ENCODE measurements at places on chromosomes 3 and 15. TPM values are rescaled to one million over a fixed set of nuclear protein-coding genes. Genes with fewer than 3 reads are reported as not detected.

DNA sequence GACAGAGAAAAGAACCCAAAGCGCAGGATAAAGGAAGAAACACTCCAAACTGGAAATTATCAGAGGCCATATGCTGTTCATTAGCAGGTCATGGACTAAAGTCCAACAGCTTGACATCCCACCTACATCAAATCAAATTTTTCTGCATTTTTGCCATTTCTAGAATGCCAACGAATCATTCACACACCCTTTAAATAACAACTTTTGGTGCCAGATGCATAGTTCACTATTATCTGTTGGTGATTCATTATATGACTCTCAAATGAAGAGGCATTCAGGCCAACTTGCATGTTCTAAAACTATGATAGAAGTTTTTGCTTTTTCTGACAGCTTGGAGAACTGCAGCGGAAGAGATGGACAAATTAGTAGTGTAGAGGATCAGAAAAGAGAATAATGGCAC is 529.8 kb upstream of the NAALADL2 start:
- no peak for DNase-seq

DNA sequence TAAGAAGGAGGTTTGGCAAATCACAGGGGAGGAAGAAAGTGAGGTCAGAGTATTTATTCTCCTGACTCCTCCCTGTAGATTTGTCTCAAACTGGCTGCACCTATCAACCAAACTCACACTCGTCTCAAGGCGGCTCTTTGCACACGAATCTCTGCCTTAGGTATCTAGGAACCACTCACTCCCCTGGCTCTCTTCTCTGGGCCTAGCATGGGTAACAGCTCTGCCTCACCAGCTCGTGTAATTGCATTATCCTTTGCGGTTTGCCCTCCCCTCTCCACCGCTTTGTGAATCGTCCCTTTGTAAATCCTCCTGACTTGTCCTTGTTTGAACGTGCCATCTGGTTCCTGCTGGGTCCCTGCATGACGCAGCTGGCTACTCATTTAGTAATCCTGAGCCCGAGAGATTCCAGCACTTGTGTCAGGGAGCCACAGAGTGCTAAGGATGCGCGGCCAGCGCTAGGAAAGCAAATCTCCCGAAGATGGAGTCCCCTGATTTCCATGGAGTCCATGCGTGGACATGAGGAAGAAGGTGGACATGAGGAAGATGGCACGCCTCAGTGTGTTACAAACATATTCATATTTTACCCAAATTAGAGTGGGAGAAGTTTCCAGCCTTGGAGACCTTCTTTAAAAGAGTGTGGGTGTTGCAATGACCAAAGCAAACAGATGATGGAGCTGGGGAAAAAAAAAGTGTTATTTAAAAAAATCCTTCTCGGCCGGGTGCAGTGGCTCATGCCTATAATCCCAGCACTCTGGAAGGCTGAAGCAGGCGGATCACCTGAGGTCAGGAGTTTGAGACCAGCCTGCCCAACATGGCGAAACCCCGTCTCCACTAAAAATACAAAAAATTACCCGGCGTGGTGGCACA is 26.7 kb downstream of the NRROS start:
- DNase-seq: no peak

Gene GOLGA8M
- total RNA-seq: 8.5 TPM

GRCh38 chr3:160331127-160331937 is 67.7 kb downstream of the IFT80 start:
- DNase-seq: no peak

- no peak for DNase-seq
Observed at GRCh38 chr15:99931703-99932603, 198.7 kb upstream of the LYSMD4 start.

DNA sequence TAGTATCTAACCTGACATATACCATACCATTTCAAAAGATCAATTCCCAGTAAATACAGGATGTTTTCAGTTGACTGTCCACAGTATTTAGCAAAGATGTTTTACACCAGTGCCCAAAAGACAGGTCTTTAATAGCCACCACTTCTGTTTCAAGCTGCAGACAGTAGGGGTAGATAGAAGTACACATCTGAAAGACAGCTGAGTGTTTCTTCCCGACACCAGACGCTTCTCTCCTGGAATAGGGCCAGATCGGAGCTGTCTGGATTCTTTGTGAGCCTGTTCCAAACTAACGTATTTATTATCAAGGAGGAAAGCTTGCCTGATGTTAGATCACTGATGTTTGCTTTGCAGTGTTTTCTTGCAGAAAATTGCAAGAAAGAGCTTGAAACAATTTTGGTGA is 136.1 kb upstream of the RBMS3 start:
- DNase-seq: no peak

DNA sequence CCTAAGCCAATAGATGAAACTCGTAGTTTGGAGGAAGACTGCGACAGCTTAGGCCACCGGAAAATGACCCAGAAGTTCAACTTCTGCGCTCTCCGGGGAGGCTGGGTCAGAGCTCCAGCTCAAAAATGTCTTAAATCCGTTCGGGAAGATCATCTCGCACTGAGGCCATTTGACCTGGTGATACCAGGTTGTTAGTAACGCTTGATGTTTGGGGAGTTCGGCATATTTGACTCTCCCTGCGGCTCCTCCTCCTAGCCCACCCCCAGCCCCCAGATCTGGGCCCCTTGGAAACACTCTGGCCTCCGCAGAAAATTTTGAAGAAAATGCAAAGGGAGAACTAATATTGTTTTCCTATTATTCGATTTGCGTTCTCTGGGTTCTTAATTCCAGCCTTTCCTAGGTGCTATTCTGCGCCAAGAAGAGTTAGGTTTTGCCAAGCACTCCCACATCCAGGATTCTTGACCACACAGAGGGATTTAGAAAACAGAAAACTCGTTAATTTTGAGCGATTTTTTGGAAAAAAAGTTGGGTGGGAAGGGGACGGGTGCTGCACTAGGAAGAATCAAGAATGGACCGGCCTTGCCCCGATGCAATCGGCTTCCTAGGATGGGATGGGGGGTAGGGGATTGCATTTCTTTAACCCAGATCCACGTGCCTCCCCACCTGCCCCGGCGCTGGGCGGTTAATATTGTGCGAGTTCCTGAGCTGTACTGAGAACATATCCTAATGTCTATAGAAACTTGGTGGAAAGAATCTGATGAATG is 50.0 kb downstream of the ZIC4 start:
- DNase-seq: no peak

- no peak for DNase-seq
Observed at GRCh38 chr3:23508464-23508863, 297.3 kb upstream of the UBE2E1 start.

DNA sequence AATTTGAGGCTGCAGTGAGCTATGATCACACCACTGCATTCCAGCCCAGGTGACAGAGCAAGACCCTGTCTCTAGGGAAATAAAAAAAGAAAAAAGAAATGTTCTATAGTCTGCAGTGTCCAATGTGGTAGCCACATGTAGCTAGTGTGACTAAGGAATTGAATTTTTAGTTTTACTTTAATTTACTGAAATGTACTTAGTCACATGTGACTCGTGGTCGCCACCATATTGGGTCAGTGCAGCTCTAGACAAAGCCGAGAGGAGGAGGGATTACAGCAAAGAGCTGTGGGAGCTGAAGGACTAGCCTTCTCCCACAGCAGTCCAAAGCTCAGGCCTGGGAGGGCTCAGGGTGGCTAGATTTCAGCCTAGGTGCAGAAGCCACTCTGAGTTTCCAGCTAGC is 65.9 kb upstream of the NTRK3 start:
- DNase-seq: no peak

Gene A4GNT
- total RNA-seq: not detected

GRCh38 chr15:53936137-53936536 is 42.1 kb upstream of the UNC13C start:
- DNase-seq: no peak

- no peak for DNase-seq
Observed at GRCh38 chr3:136950623-136951022, 7.2 kb upstream of the IL20RB start.

GRCh38 chr3:76065964-76066363 is 280.6 kb upstream of the ZNF717 start:
- DNase-seq: no peak

GRCh38 chr3:66483409-66483906 is 17.4 kb downstream of the LRIG1 start:
- no peak for DNase-seq

- no peak for DNase-seq
Observed at GRCh38 chr15:66787489-66787871, 85.4 kb downstream of the SMAD6 start.

Gene GYG1
- total RNA-seq: 40.8 TPM

GRCh38 chr3:194275291-194275690 is 75.8 kb downstream of the CPN2 start:
- DNase-seq: peak; percentile 21

- DNase-seq: no peak
Observed at GRCh38 chr3:53287131-53287629, 31.4 kb upstream of the TKT start.

Gene HMCES
- total RNA-seq: 28.3 TPM
